Brain pericyte (primary cell): ENCODE measurements at places on chromosomes 7 and 10.

DNA sequence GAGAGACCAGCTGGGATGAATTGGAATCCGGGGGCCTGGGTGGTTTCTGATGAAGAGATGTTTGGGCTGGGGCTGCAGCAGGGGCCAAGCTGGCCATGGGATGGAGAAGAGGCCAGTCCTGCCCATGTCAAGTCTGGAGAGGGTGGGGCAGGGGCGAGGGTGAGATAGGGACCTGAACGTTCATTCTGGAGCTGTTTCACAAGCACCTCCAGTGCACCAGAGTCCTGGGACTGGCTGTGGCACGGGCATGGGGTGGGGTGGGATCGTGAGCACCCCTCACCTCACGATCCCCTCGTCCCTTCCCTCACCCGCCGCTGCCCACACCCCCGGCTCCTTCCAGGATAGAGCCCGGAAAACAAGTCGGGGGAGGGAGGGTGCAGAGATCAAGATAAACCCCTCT lies 25.8 kb upstream of the PSMG3 start:
- no peak for DNase-seq

DNA sequence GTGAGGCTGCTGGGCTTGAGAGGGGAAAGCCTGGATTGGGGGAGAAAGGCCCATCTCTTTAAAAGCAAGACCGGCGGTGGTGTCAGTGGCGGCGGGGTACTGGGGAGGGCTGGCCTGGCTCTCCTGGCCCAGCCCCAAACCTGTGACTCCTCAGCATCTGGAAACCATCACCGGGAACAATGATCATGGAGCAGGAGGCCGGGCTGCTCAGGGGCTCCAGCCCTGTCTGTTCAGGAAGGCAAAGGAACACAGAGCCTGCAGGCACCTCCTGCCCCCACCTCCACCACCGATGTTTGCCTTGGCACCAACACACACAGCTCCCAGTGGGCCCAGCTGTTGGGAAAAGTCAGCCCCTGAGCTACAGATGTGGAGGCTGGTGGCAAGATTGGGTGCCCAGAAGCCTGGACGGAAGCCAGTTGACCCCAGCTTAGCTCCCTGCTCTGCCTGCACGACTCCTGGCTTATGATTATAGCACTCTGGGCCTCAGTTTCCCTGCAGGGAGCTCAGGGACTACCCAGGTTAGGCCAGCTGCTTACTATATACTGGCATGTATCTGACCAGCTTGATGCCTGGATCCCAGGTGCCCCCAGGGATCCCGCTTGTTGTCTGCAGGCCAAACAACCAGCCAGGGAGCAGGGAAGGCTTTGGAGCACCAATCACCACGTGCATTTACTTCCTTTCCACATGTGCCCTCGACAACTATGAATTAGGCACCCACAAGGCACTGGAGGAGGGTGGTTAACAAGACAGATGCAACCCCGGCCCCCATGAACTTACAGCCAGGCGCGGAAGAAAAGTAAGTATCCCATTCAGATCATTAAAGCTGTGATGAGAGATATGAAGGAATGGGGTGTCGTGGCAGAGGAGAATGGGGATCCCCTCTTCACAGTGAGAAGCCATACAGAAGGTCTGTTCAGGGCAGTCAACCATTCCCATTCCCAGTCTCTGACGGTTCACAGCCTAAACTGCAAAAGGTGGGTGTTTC lies 37.3 kb downstream of the ZCCHC24 start:
- peak; percentile 86 for DNase-seq

DNA sequence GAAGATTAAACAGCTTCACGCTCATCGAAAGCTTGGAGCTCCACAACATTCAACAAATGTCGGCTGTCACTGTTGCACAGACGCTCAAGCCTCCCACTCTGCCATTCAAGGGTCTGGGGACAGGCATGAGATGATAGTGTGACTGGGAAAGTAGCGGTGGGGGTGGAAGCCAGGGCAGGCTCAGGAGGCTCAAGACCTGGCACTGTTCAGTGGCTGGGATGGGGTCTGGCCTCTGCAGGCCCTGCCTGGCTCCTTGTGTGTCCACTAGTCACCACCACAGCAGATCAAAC lies 13.5 kb upstream of the GTPBP4 start:
- DNase-seq, result no peak

DNA sequence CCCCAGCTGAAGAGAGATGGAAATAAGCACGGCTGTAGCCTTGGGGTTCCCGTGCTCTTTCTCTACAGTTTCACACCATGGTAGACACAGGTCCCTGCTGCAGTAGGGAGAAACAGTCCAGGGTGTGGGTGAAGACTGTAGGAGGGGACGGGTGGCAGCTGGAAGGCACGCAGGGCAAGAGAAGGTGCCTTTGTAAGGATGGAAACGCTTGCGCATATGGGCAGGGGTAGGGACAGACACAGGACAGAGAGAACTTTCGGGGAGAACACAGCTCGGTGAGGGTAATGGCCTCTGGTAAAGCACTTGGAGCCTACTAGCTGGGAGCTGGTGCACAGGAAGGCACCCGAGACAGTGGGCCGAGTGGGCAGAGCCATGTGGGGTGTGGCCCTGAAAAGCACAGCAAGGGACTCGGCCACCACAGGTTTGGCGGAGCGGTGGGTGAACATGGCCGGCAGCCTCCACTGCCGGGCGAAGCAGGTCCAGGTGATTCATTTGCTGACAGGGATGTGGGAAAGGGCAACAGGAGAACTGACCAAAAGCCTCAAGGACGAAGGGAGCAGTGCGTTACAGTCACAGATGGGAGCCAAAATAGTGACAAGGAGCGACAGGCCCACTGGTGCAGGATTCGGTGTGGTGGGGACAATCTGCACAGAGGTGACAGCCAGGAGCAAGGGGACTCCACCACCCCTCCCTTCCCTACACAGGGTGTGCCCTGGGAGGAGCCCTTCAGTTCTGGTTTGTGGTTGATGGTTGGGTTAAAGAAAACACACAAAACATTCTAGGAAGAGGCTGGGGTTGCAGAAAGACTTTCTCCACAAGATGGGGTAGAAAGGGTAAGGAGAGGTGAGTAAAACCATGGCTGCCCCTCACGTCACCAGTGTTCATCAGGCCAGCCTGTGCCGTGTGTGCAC lies 97.1 kb downstream of the VOPP1 start:
- DNase-seq, result no peak

DNA sequence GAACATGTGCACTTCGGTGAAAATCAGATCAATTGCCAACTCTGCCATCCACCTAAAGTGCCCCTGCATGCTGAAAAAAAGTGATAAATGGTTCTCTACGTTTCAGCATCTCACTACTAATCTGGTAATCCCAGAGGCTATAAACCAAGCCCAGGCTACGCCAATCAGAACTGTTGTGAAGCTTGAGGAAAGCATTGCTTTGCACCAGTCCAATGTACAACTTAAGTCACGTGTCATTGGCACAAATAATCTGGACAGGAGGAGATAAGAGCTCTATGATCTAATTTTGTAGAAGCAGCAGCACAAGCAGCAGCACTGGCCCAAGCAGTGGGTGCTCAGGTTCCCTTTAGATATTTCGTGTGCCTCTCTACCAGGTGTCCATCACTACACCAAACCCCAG lies 4.4 kb upstream of the EGR2 start:
- DNase-seq, result no peak

GRCh38 chr7:102313997-102314780 lies 27.5 kb downstream of the SH2B2 start:
- DNase-seq, result no peak

GRCh38 chr7:82384779-82385178 lies 58.8 kb downstream of the CACNA2D1 start:
- DNase-seq, result no peak

DNA sequence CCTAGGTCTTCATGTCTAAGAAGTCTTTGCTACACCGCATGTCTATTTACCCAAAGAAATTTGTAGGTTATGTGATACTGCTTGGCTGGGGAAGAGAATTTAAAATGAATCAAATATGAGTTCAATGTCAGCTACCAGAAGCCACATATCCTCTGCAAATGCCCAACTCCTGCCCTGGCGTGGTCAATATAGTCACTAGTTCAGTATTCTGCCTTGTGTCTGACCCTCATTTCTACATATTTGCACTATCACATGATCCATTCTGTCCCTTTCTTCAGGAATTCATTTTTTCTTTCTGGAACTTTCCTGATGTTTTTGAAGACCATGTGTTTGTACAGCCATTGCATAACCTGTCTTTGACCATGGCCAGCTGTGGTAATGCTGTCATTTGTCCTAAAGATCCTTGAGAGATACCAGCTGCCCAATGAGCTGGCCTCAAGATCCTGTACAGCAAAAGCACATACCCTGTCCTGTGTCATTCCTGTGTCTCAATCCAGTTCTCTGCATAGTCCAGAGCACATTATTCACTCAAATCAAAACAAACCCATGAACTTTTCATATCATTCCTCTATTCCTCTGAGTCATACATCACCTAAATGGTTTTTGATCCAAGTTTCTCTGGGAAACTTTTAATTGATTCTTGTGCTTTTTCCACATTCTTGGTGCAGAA lies 524.5 kb downstream of the PARD3 start:
- peak; percentile 24 for DNase-seq

DNA sequence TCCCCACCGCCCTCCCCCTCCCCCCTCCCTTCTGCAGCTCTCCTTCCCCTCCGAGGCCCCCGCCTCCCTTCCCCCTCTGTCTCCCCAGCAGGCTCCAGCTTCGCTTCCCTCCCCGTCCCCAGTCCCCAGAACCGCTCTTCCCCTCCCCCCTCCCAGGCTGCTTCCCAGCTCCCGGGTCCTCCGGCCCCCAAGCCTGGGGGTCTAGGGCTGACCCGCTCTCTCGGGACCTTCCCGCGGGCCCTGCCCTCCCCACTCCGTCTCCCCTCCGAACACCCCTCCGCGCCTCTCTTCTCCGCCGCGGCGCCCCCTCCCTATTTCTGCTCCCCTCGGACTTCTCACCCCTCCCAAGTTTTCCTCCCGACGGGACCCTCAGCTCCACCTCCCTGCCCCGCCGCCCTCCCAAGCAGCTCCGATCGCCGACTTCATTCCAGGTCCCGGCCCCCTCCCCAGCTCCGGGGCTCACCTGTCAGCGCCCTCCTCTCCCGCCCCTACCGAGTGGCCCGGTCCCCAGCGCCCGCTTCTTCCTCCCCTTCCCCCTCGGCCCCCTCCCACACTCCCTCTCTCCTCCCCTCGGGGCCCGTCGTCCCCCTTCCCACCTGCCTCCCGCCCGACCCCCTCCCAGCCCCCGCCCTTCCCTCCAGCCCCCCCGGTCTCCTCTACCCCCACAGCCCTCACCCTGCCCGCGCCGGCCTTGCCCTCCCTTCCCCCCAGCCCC lies 990 bp downstream of the ZNF467 start:
- no peak for DNase-seq

DNA sequence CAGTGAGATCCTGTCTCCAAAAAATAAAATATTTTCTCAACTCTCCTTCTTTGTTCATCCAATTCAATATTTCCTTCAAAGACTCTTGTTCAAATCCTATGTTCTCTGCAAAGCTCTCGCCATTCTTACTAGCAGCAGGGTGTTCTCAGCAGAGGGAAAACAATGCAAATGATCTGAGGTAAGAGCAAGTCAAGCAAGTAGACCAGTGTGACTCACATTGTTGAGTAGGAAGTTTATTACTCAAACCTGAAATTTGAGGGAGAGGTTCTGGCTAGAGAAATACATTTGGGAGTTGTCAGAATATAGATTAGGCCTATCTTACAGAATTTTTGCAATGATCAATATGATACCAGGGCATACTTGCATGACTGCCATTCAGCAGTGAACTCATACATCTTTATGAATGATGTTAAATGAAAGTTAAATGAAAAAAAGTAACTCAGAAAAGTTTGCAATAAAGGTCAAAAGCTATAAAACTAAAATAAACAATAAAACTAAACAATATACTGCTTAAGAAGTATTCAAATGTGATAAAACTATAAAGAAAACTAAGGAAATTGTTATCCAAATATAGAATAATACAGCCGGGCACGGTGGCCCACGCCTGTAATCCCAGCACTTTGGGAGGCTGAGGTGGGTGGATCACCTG lies 5.8 kb downstream of the IDE start:
- DNase-seq, result no peak

- no peak for DNase-seq
These were observed 102.4 kb upstream of the FRMD4A start for GRCh38 chr10:14433147-14433546.

DNA sequence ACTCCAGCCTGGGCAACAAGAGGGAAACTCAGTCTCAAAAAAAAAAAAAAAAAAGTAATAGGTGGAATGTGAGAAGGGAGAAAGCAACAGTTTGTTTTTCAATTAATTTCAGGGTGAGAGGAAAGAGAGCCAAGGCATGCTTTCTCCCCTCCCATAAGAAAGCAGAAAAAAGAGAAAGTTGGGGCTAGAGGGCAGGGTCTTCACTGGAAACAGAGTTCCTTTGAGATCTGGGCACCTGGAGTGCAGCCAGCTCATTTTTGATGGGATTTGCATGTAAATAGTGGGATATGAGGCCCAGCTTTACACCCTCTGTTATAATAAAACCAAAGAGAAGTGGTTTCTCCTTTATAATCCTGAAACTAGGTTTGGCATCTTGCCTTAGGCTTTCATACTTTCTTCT lies 13.8 kb upstream of the STOX1 start:
- DNase-seq, result no peak

DNA sequence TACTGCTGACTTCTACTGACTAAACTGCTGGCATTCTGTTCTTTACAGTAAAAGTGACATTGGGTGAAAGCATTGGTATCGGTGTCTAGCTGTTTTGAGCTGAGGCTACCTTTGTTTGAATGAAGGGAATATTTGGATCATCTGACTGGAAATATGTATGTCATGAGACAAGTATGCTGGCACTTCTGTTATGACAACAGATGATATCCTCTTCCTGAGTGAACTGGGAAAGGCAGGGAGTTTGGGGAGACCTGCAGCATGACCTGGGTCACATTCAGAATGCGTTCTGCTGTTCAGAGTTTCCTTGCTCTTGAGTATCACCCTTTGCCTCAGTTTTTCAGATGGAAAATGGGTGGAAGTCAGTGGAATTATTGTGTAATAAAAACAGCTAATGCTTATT lies 81.8 kb downstream of the PLCE1 start:
- no peak for DNase-seq

- DNase-seq, result no peak
These were observed 58.9 kb downstream of the KCNMA1 start for GRCh38 chr10:77578583-77579227.

DNA sequence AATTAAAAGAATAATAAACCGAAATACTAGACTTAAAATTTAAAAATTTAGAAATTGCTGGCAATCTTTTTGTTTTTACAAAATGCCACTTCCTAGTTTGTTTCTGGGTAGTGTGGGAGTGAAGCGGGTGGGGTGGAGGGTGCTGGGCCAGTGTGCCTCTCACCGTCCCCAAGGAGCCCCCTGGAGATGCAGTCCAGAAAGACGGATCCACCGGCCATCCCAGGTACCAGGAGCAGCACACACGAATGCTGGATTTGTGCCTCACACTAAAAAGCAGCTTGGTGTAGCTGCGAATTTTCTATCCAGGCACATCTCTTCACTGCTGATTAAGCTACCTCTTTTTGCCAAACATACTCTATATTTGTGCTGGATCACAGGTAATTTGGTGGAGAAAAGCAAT lies 618.1 kb downstream of the DNAJB6 start:
- no peak for DNase-seq

DNA sequence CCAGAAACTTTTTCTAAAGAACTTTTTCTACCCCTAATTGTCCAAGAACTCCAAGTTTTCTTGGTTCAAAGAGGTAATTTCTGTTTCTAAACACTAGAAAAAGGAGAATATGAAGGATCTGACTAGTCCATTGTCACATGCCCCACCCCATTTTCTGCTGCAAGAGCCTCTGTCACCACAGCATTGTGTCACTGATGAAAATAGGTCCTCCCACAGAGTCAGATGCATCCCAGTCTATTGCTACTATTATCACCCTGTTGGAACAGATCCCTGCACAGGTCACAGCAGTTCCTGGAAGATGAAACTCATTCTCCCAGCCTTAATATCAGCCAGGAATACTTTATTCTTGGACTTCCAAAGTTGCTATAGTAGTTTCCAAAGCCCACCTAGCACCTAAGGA lies 7.5 kb upstream of the CFTR start:
- DNase-seq, result no peak

- DNase-seq, result no peak
These were observed 23.9 kb downstream of the RPA3 start for GRCh38 chr7:7694542-7694941.
